ENCODE measurements at places on chromosomes 5 and 9.

- DNase-seq, result no peak
Measured at GRCh38 chr9:135105938-135106491, 18.5 kb downstream of the OLFM1 start.

- DNase-seq, result no peak
Measured at GRCh38 chr9:18447541-18447940, 26.4 kb upstream of the ADAMTSL1 start.

GRCh38 chr9:128940946-128941755 is 6.3 kb downstream of the DOLK start:
- DNase-seq, result no peak

DNA sequence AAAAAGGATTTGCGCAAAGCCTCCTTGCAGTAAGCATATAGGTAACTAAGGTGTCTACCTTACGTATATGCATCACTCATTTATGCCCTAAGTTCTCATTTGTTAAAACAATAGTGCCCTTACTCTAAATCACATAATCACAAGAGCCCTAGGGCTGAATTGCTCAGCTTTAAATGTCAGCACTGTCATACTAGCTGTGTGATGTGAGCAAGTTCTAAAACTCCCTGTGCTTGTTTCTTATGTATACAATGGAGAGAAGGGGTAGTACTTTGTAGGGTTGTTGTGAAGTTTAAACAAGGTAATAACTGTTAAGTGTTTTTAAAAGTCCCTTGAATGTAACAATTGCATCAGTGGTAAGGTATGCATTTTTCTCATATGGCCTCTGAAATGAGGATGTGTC is 169.5 kb upstream of the DMRT1 start:
- no peak for DNase-seq

GRCh38 chr9:28915202-28915930 is 1342.1 kb upstream of the C9orf72 start:
- DNase-seq, result no peak

DNA sequence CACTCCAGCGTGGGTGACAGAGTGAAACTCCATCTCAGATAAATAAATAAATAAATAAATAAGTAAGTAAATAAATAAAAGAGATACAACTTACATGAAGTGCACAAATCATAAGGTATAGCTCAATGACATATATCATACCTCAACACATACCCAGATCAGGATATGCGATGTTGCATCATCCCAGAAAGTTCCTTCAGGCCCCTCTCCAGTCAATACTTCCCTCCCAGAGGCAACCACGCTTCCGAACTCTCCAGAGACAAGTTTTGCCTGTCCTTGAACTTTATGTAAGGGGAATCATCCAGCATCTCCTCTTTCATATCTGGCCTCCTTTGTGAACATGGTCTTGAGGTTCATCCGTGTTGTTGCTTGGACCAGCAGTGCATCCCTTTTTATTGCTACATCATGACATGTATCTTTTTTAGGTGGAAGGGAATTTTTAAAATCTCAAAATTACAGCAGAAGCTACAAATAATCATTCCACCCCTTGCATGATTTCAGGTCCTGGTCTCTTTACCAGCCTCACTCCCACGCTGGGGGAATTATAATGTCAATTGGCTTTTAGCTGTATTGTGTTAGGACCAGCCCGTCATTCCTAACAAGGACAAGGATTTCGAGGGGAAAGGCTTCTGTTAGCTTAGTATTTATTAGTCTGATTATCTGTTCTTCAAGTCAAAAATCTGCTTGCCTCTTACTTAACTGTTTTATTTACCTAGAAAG is 32.9 kb upstream of the AOPEP start:
- no peak for DNase-seq

DNA sequence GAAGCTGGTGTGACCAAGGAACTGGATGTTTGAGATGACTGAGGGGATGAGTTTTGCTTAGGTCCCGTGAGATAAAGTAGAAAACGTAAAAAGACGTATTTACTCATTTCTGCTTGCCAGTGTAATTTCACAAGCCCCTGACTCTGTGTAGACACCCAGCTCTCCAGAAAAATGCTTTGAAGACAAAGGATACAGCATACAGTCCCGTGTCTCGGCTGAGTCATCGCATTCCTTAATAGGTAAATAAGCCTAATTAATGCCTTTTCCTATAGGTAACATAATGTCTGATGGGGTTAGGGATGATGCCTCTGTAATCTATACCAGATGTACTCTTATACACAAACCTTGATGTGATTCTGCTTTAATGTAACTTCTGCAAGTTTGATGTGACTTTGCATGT is 20.2 kb downstream of the S100Z start:
- DNase-seq, result no peak

GRCh38 chr9:76500061-76500460 is 41.1 kb downstream of the GCNT1 start:
- no peak for DNase-seq

DNA sequence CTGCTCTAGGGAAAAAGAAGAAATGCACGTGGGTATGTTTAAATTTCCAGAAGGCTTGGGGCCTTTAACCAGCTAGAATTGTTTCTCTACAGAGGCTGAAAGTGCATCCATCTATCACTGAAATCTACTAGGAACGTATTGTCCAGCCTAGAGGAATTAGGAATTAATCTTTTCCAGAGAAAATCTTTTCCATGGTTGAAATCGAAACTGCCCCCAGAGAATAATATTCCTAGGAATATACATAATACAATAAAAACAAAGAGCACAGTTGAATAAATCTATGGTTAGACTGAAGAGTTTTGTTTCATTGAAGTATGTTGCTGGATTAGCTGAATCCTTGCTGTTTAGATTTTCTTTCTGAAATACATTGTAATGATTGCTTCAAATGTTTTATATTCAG is 378.5 kb downstream of the PLK2 start:
- no peak for DNase-seq

DNA sequence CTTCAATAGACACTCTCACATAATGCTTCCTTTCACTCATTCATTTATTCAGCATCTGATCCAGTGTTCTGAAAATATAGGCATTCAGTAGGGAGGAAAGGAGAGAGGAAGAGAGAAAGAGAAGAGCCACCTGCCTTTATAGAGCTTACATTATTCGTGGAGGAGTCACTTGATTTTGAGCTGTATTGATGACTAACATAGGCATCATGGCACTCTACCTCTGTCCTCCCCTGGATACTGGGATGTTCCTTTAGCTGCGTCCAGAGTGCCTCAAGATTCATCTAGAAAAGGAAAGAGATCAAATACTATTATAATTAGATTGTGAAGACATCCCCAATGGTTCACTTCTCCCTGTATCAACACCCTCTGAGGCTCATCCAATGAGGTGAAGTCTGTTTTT is 345.1 kb downstream of the SPATA31D1 start:
- peak; percentile 50 for DNase-seq

DNA sequence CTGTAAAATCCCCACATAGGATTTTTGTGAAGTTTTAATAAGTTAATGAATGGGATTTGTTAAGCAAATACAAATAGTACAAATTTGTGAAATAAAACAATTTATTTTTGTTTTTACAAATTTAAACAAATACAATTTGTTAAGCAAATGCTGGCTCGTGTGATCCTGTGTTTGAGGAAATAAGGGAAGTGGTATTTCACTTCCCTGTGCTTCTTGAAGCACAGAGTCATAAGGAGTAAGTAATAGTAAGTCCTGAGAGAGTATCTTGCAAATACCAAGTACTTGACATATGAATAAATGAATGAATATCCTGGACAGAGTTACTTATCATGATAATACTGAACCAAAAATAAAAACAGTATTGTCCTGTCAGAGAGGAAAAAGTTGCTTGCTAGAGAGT is 9.1 kb downstream of the SMIM3 start:
- no peak for DNase-seq

DNA sequence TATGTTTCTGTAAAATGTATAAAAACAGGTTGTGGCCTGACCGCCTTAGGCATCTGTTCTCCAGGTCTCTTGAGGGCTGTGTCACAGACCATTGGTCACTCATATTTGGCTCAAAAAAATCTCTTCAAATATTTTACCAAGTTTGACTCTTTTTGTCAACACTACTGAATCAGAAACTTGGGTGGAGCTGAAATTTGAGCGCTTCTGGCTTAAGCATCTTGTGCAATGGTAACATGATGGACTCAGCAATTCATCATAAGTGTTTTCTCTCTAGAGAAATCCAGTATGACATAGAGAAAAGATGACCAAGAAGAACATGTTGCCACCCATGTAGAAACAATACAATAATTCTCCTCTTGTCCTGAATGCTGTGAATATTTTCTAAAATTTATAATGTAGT is 387.9 kb downstream of the MAT2B start:
- DNase-seq, result peak; percentile 52

DNA sequence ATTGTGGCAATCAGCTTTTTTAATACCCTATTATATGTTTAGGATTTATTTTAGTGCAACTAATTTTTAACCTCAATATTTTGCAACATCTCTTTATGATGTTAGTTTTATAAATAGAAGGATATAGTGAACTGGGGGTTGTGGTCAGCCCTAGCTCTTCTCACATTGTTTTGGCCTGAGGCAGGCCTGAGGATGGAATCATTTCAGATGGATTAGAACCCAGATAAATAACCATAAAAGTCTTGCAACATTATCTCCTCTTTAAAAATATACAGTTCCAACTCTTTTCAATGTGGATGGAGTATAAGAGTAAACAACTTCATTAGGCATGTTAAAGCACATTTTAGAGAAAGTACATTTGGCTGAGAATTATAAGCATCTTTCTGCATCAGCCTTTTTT is 522.7 kb downstream of the NR2F1-AS1 start:
- peak; percentile 78 for DNase-seq

- peak; percentile 79 for DNase-seq
Measured at GRCh38 chr9:33852216-33852826, 35.4 kb downstream of the UBE2R2 start.

- peak; percentile 86 for DNase-seq
Measured at GRCh38 chr5:108461628-108462367, 79.9 kb upstream of the FBXL17 start.

DNA sequence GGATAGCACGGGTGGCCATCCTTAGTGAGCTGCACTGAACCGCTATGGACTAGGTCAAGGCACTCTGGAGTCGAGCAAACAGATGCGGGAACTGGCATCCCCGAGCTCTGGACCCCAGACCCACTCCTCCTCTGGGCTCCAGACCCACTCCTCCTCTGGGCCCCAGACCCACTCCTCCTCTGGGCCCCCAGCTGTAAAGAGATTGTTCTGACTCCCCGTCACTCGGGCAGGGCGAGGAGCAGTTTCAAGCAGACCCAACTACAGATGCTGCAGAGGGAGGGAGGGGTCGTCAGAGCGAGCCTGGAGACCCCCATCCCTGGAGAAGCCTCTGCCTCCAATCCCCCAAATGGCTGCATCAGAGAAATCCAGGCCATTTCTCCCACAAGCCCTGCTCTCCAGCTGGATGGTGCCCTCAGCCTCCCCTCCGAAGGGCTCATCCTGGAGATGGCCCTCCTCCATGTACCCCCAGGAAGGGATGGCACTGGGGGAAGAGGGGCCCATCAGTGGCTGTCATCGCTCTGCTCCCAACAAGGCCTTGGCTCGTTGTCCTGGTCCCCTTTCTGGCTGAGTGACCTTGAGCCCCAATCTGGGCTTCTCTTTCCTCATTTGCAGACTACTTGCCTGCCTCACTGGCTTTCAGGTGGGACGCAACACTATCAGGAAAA is 38.7 kb downstream of the DUSP1 start:
- DNase-seq, result no peak

GRCh38 chr9:85639675-85640186 is 102.0 kb downstream of the AGTPBP1 start:
- DNase-seq, result no peak

DNA sequence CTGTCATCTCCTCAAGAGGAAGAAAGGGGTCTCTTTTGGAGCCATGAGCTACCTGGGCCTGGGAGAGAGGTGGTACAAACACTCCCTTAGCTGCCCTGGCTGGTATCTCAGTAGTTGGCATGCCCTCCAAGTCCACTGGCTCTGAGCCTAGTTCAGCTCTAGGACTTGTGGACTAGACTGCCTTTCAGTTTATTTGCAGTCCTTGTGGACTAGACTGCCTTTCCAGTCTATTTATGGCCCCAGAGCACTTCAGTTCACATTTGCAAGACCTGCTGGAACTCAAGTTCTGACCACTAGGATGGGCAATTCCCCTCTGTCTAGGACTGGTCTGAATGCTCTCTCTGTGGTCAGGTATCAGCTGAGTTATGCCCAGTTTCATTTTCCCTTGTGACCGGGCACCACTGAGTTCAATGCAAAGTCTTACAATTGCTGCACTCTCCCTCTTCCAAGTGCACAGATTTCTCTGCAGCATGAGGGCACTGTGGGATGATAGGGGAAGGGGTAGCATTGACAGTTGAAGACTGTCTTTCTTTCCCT is 1019.0 kb downstream of the TAF11L14 start:
- no peak for DNase-seq

- DNase-seq, result no peak
Measured at GRCh38 chr5:79509244-79509885, 4.6 kb downstream of the HOMER1 start.

DNA sequence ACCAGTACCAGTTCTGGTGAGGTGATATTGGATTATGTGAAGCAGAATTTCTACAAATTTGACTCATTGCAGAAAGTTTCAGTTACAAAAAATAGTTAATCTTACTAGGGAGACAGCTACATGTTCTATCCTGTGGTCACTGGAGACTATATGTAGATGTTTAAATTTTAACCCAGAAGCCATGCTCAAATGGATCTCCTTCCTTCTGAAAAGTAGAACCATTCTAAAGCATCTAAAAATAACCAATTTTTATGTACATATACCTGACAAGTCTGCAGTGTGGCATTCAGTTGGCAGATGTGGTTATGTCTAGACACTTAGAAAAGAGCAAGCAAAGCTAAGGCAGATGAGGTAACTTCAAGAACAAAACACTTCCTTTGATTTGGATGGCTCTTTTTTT is 65.5 kb upstream of the POU4F3 start:
- DNase-seq, result no peak

DNA sequence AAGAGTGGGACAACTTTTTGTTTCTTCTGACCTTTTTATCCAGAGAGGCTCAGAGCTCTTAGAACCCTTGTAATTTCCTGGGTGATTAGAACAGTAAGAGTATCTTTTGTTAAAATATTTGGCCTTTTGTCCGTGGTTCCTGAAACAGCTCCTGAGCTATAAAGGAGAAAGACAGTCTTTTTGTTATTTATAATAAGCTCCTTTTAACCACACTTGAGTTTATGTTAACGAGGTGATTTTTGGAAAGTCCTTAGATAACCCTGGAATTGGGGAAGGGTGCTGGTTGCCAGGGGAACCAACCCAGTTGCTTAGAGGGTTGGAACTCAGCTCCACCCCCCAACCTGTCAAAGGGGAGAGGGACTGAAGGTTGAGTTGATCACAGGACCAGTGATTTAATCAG is 4.8 kb downstream of the ZNF483 start:
- DNase-seq, result no peak

All from GM23248 (cell line).